ENCODE measurements at places on chromosomes 6 and 20.
A peak's percentile ranks its signal among the peaks of the same experiment; 100 is the strongest.

GRCh38 chr6:25485821-25486534, 166.0 kb upstream of the SCGN start:
- no peak for DNase-seq

DNA sequence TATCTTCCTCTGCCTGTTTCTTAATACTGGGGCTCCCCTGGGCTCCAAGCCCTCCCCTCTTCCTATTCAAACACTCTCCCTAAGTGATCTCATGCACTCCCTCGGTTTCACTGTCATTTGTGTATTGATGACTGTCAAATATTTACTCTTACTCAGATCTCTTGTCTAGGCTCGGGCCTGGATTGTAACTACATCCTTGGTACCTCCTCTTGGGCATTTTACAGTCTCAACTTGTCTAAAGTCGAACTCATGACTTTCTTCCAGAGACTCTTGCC, 189.4 kb upstream of the PRDM1 start:
- DNase-seq, result no peak

GRCh38 chr6:164051427-164051826, 636.9 kb downstream of the QKI start:
- no peak for DNase-seq

DNA sequence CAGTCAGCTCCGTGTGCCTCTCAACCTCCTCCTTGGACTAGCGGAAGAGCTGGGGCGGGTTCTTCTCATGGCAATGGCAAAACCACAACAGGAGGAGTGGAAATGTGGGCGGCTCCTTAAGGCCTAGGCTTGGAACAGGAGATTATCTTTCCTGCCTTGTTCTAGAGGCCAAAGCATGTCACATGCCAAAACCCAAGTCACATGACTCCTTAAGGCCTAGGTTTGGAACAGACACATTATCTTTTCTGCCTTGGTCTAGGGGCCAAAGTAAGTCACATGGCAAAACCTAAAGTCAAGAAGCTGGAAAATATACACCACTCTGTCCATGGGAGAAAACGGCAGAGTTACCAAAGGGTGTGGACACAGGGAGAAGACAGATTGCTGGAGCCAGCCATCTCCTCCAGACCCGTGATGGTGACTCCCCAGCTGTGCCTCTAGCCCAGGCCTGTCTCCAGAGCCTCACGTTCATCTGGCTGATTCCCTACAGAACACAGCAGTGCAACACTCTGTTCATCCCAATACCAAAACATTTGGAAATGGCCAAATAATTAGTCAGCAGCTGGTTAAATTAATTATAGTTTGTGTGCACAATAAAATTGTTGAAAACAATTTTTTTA, 34.2 kb downstream of the ANKRD60 start:
- no peak for DNase-seq

DNA sequence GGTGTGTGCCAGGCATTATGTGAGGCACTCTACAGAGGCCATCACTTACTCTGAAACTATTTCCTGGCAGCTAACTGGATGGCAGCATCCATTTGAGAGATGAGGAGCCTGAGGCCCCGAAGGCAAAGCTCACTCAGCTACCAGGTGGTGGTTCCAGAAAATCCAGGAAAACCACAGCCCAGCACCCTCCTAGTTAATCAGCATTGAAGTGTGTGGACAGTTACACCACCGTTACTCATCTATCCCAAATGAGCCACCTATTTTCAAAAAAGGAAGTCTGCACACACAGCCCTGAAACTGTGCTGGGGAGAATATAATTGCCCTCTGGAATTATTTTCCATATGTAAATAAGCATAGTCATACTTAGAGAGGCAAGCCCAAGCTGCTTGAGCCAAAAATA, 67.4 kb downstream of the CNBD2 start:
- DNase-seq, result no peak

DNA sequence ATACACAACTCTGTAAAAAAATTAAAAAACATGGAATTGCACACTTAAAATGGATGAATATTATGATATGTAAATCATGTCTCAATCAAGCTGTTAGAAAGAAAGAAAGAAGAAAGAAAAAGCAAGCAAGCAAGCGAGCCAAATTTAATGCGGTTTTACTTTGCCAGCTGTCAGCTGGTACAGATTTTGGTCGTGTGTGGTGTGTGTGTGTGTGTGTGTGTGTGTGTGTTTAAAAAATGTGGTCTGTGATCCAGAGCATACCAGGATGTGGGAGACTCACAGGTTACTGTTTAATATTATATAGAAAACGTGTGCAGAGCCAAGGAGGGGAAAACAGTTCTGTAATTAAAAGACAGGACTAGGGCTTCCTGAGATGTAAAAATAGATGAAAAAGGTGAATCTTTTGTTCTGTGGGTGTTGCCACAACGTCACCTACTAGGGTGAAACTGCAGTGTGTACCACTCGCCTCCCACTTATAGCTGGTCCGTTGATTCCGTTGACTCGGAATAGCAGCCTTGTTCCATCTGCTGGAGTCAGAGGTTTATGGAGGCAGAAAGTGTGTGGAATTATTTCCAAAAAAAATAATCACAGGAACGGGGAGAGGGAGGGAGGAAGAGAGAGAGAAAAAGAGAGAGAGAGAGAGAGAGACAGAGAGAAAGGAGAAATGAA, 197.7 kb downstream of the BCAS1 start:
- DNase-seq, result no peak

DNA sequence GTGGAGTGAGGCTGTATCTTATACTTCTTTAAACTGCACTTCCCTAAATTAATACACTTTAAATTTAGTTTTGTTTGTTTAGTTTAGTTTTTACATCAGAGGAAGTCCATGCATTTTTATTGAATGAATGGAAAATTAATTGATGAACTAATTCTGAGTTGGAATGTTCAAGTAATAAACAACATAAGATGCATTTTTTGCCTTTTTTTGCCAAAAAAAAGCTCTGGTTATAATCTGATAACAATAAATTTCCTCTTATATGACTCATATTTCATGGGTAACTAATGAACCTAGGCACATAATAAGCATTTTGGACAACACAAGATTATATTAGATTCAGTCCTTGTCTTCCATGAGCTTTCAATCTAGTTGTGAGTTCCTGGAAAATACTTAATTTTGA, 323.1 kb downstream of the CENPW start:
- DNase-seq, result no peak

DNA sequence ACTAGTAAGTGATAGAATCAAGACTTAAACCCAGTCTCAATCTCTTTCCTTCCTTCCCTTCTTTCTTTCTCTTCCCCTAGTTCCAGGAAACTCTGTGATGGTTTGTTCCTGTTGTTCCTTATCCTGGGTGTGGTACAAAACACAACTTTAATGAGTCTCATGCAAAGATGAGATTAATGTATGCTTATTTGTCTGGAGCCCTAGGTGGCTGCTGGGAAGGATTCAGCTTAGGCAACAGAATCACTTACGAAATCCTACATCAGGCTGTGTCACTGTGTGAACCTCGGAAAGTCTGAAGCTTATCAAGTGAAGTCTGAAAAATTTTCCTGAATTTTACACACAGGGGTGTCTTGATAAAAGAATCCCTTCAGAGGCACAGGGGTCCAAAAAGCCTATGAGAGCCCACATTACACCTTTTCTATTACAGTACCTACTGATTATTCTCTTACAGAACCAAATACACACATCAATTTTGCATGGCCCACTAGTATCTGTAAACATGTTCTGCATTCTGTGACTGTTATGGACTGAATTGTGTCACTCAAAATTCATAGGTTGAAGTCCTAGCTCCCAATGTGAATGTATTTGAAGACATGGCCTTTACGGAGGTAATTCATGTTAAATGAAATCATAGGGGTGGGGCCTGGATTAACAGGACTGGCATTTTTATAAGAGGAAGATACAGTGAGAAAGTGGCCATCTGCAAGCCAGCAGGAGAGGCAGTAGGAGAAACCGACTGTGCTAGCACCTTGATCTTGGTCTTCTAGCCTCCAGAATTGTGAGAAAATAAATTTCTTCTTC, 144.7 kb downstream of the MYB start:
- DNase-seq, result no peak

GRCh38 chr6:144580771-144581170, 295.6 kb downstream of the UTRN start:
- no peak for DNase-seq

GRCh38 chr20:57342829-57343228, 8.2 kb upstream of the RAE1 start:
- no peak for DNase-seq

DNA sequence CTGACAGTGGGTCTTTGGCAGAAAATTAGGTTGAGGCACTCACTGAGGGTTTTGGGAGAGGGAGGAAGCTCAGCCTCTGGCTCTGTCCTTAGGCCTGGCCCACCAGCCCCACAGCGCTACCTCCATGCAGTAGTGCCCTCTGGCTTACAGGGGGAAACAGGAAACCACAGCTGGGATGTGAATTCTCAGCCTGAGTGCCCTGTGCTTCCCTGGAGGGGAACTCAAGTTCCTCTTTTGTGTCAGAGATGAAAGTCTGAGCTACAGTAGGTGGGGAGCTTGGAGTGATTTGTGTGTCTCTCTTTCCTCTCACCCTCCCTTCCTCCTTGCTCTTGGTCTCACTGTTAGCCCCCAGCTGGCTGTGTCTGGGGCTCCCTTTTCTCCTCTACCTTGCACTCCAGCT, 48.2 kb upstream of the BLCAP start:
- no peak for DNase-seq

DNA sequence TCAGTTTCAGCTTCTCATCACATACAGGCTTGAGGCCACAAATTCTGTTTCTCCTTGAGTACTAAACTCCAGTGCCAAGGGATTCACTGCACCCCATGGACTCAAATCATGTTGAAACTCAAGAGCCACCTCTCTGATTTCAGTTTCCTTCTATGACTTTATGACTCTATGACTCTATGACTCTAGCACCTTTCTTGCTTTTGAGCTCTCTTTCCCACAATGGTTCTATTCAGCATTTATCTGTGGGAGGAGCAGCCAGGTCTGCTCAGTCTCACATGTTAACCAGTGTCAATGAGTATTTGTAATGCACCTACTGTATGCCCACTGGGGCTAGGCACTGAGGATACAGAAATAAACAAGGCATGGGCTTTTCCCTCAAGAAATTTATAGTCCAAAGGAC, 14.6 kb upstream of the SLC22A2 start:
- no peak for DNase-seq

DNA sequence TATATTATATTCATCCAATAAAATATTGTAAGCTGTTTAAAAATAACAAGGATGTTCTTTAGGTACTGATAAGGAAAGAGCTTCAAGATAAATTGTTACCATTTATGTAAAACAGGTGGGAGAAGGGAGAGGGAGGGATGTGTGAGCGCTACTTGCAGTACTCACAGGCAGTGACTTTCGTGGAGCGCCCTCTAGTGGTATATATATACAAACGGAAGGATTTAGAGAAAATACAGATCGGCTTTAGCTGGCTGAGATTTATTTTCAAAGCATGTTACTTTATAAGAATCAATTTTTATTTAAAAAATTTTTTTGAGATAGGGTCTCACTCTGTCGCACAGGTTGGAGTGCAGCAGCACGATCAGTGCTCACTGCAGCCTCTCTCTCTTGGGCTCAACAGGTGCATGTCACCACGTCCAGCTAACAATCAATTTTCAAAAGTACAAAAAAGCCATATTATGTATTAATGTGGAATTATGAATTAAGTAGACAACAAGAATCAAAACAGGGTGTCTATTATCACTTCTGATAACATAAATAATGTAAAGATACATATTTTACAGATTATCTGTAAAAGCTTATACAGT, 3.3 kb upstream of the MOG start:
- DNase-seq, result peak; percentile 15

- DNase-seq, result peak; percentile 39
Measured at GRCh38 chr6:16964553-16965499, 137.0 kb upstream of the STMND1 start.

DNA sequence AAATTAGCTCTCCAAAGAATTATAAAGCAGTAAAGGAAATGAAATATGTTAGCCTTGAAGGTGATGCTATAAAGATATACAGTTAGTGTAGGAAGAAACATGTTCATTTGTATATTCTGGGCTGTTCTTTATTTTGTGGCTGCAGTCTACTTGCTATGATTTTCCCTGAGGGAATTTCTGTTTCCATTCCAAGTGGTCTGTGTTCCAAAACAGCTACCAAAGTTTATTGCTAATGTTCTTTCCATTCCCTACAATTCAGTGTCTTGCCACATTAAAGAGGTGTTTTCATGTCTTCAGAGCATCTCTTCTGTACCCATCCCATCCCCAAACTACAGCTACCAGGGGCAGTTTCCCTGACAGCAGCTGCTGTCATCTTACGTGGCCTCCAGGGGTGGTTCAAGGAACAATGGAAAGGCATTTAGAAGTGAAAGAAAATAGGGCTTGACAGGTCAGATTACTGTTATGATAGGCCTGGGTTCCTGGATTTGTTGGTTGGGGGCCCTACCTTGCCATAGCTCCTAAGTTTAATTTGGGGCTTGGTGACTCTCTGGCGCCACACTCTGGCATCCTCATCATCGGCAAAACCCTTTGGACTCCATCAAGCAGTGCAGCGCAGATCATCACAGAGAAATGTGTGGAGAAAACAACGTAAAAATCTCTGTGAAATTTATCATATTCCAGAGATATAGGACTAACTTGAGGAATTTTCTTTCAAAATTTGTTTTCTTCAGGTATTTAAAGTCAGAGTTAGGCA, 33.8 kb upstream of the AIG1 start:
- DNase-seq, result peak; percentile 19

GRCh38 chr20:53654932-53655624, 61.4 kb upstream of the ZNF217 start:
- DNase-seq, result no peak

- no peak for DNase-seq
Measured at GRCh38 chr6:50922579-50923525, 104.2 kb downstream of the TFAP2B start.

DNA sequence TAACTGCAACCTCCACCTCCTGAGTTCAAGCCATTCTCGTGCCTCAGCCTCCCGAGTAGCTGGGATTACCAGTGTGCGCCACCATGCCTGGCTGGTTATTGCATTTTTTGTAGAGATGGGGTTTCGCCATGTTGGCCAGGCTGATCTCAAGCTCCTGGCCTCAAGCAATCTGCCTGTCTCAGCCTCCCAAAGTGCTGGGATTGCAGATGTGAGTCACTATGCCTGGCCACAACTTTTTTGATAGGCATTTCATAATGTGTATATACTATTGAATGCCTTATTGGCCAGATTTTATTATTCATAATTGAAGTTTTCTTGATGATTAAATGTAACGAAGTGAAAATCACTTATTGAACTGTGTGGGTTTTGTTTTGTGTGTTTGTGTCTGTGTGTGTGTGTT, 27.9 kb downstream of the FIG4 start:
- DNase-seq, result no peak

DNA sequence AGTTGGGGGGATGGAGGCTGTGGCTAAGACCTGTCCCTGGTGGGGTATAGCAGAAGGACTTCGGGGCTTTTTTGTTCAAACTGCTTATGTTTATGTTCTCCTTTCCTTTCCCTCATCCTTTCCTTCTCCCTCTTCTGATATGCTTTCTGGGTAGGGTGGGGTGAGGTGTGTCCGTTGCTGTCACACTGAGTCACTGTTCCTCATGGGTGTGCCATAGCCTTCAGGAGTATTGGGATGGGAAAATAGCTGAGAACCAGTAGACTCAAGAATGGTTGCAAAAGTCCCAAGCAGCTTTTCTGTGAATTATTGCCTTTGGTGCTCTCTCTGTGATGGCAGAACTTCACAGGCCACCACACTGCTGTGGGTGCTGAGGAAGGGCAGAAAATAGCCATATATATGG, 39.6 kb downstream of the TPD52L1 start:
- DNase-seq, result no peak
